ENCODE measurements at places on chromosomes 6 and 20. TPM values are rescaled to one million over a fixed set of nuclear protein-coding genes. Genes with fewer than 3 reads are reported as not detected.

MROH8 gene
- total RNA-seq = 0.65 TPM

PCK1 gene
- not detected for total RNA-seq

LY6G6F gene
- total RNA-seq = not detected

GLYATL3 gene
- total RNA-seq = not detected

SLC22A2 gene
- total RNA-seq = not detected

Measured in epithelial cell of umbilical artery (primary cell).